ENCODE measurements at places on chromosomes 7 and 10.

GRCh38 chr10:30861221-30861620 lies 170.4 kb downstream of the ZNF438 start:
- DNase-seq = no peak

- no peak for DNase-seq
These were observed 30.9 kb upstream of the VDAC2 start for GRCh38 chr10:75179657-75180177.

- no peak for DNase-seq
These were observed 120.2 kb upstream of the STARD3NL start for GRCh38 chr7:38057829-38058228.

GRCh38 chr10:114766470-114766869 lies 55.1 kb upstream of the FHIP2A start:
- DNase-seq = no peak

DNA sequence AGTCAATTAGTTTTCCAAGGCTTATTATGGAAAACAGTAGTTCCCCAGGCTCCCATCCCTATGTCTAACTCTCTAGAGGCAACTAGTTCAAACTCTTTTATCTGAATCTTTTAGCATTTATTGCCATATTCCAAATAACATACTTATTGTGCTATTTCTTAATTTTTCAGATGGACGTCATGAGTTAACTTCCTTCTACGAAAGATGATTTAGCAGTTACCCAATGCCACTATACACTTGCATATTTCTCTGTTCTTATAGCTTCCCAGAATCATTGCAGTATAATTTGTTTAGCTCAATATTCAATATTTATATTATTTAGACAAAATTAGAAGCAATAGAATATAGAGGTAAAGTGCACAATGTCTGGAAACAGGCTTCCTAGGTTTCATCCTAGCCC lies 52.8 kb downstream of the REEP3 start:
- DNase-seq = no peak

- no peak for DNase-seq
These were observed 16.8 kb upstream of the DPYSL4 start for GRCh38 chr10:132169766-132170560.

DNA sequence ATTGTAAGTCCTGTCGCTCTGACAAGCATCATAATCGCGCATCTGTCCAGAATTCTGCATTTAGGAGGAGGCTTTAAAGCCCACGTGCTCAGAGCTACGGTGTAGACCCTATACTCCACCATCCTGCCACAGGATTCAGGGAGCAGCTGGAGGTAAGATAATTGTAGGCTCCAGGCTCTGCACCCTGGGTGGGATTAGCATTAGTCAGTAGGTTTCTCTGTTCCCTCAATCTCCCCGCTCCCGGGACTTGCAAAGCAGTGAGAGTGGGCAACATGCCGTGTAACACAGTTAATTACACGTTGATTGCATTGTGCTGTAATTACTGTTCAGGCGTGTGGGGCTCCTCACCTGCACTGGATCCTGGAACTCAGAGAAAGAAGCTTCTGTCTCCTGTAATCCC lies 89.3 kb upstream of the CUX1 start:
- DNase-seq = no peak

DNA sequence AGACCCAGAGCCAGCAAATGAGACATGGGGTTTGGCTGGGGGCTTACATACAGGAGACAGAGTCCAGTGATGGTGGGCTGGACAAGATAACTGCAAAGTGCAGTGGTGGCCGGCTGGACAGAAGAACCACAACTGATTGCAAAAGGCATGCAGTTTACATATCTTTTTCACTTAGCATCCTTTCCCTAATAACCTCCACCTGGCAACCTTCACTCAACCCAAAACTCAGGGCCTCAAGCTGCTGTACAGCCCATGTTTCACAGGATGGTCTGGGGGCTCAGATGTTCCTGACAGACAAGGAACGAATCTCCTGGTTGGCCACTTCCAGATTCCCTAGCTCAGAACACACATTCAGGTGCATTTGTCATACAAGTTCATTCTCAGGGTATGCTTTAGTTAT lies 7.8 kb upstream of the PDCD4 start:
- DNase-seq = no peak

DNA sequence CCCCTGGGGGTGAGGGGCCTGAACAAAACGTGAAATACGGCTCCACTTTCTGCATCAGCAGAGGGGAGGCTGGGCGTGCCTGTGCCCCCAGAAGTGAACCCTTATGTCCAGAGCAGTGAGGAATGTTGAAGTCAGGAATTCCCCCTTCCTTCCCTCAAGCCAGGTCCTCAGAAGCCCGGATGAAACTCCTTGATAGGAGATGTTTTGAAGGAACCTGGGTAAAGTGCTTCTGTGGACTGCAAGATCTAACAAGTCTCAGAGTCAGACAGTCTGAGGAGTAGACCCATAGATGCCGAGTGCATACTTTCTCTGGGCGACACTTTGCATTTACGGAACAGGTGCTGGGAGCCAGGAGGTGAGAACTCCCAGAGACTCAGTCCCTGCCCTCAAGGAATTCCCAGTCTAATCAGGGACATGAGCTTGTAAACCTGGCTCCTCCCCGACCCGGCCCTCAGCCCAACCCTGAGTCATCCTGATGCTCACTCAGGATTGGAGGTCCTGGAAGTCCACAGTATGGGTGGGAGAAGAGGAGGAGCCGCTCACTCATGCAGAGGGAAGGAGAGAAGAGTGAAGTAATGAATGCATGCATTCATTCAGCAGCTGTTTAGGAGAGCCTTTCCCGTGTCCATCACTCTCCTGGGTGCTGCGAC lies 179.5 kb upstream of the ITGB1 start:
- DNase-seq = no peak

- no peak for DNase-seq
These were observed 506.0 kb downstream of the AUTS2 start for GRCh38 chr7:70104243-70104642.

GRCh38 chr10:34960983-34961382 lies 129.2 kb downstream of the CUL2 start:
- no peak for DNase-seq

GRCh38 chr7:80147543-80148391 lies 13.1 kb downstream of the GNAI1 start:
- no peak for DNase-seq

- DNase-seq = no peak
These were observed 49.5 kb downstream of the FAM53B start for GRCh38 chr10:124694481-124695220.

DNA sequence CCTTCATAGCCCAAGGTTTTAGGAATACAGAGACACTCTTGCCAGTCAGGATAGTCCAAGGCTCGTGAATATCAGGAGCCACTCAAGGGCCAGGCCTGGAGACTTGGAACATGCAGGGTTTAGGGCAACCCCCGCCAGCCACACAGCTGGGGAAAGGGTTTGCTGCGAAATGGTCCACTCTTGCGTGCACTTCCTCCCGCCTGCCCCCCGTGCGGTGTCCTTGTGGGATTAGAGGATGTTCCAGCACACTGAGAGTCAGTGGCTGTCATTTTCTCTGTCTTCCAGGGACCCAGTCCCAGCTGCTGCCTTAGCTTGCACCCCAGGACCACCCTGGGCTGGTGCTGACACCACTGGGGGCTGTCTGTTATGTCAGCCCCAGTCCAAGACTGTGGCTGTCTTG lies 38.5 kb downstream of the POR start:
- no peak for DNase-seq

DNA sequence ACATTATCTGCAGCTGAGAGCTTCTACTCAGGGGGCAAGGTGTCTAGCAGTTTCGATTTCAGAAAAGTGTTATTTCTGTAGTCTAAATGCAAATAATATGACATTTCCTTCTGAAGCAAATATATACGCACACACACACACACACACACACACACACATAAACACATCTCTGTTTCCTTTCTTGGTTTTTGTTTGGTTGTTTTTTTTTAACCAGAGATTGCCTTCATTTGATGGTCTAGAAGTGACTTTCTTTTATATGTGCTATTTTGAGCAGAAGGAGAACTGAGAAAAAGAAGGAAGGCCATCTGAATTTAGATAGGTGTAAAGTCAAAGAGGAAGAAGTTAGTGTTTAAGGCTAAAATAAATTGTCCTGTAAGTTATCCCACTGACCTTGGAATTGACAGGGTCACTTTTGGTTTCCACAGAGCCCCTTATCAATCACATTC lies 142.2 kb downstream of the TRIL start:
- DNase-seq = no peak

GRCh38 chr7:37552030-37552429 lies 103.4 kb upstream of the ELMO1 start:
- DNase-seq = no peak

DNA sequence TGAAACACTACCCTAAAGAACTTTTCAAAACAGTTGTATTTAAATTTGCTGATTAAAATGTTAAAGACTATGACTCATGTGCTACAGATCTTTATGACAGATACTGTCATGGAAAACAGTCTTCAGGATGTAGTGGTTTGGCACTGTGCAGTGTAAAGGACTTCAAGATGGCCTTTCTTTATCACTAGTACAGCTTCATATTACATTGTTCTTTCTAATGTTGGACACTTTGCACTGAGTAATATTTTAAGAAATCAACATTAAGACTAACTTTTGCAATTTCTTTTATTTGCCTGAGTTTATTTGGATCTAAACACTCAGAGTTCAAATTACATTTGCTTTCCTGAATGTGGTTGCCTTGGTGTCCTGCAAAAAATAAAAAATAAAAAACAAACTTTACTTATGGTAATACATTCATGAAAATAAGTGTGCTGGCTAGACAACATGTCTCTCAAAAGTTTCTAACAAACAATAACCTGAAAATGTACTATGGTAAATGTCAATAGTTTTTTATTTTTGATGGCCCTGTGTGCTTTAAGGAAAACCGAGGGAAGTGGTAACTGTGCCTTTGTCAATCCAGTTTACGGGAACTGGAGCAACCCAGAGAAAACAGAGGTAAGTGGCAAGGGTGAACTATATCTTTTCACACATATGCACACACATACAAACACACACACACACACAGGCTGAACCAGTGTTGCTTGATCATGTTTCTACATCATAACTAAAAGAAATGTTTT lies 85.9 kb upstream of the PLXDC2 start:
- DNase-seq = no peak

GRCh38 chr7:23594879-23595604 lies 2.1 kb upstream of the CCDC126 start:
- no peak for DNase-seq

GRCh38 chr7:149696280-149696679 lies 77.1 kb downstream of the ZNF467 start:
- DNase-seq = no peak

DNA sequence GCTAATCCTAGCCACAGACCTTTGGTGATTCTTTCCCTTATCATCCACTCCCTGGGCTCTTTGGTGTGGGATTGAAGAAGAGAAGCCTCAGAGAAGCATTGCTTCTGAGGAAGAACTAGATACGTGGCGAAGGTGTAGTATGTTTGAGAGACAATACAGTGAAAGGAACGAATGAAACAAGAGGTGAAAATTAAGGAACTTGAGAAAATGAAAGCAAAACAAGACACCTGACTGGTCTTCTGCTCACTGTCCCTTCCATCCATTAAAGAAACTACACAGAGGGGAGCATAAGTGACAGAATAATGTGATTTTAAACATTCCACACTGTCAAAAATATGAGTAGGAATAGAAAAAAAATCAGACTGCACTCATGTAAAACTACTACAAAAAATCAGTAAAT lies 219.6 kb upstream of the NPSR1 start:
- DNase-seq = no peak

GRCh38 chr7:91165846-91166230 lies 98.4 kb upstream of the FZD1 start:
- no peak for DNase-seq

DNA sequence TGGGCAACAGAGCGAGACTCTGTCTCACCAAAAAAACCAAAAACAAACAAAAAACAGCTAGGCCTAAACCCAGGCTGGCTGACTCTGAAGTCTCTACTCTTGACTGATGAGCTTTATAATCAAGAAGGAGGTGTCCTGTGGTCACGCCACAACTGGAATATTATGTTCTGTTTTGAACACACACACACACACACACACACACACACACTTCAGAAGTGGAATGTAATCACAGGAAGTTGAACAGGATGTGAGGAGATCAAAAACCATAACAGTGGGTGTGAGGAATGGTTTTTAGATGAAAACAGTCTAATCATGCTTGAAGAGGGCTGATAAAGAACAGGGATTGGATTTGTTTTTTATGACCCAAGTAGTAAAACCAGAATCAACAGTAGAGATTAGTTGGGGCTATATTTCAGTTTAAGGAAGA lies 51.1 kb upstream of the IL6 start:
- peak; percentile 8 for DNase-seq

DNA sequence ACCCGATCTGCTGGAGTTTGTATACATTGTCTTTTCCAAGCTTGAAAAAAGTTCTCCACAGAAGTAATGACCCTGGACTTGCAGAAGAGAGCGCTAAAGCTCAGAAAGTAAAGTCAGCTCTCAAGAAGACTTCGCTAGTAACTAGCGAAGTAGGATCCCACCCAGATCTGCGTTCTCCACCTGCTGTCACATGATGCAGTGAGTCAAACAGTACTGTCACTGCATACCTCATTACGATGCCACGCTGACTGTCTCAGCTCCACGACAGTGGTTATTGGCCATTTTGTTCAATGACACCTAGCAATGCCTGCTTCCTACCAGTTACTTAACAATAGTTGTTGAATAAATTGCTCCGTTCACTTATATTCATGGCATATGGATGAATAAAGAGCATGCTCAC lies 29.7 kb upstream of the SEC61G start:
- no peak for DNase-seq

DNA sequence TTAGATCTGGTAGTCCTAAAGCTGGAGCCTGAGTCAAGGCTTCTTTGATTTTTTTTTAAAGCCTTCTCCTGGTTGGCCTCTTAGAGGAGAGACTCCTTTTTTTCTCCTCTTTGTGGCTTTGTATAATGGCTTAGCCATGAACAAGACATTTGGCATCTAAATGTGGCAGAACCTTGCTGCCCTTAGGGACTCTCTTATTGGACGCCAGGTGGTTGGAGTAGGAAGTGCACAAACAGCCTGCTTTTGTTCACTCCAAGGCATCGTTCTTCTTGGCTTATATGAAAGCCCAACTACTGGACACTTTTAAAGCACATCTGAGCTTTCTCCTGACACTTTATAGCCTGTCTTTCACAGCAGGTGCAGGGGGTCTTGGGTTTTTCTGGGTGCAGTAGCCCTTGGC lies 25.0 kb downstream of the ZPBP start:
- no peak for DNase-seq

DNA sequence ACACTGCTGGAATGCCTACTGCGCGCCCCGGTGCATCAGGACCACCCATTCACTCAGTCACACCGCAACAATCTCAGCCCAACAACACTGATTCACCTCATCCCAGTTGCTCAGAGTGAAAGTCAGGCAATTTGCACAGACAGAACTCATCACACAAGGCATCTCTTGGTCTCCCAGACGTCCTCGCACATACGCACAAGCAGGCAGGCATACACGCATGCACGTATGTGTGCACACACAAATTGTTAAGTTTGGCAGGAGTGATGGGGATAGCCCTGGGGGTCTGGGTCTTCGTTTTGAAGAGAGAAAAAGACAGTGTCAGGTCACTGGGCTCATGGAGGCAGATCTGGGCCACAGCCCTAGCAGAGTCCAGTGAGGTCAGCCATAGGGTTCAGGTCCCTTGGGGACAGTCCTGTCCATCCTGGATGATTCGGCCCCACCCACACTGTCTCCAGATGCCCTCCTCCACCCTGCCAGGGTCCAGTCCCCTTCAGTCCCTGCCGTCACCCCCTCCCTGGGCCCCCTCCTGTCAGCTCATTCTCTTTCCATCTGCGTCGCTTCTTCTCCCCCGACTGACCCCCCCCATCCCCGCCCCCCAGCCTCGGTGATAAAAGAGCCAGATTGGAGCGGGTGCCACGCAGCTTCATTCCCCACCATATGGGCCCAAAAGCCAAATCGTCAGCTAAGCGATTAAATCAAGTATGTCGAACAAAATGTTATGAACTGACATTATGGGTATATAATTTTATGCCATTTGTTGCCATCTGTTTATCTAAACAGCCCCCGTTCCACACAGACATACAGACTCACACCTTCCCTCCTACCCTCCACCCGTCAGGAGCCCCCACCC lies 48.5 kb upstream of the SLF2 start:
- no peak for DNase-seq
